ENCODE measurements at places on chromosomes 5 and 9. TPM values are rescaled to one million over a fixed set of nuclear protein-coding genes. Genes with fewer than 3 reads are reported as not detected.

The SPAG8 gene
- total RNA-seq, result not detected

The DOCK8 gene
- total RNA-seq, result not detected

DNA sequence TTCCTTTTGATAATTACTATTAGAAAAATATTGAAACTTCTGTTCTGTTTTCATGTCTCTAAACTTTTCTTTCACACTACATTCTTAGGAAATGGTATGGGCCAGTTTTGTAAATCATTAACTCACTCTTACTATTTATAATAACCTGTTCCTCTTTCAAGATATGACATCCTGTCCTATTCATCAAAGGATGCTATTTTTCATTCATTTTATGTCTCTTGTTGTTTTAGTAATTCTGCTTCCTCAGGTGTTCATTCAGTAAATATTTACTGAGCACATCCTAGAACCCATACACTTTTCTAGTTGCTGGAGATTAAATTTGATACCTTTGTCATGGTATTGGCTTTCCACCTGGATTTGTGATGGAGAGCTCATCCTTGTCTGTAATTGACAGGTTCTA, 58.0 kb downstream of the GDA start:
- H3K27ac ChIP-seq, result no peak overlapping the region
- no peak overlapping the region for H3K4me3 ChIP-seq
- no peak for DNase-seq
- H3K27me3 ChIP-seq, result no peaks in the 10 kb centered on the region
- H3K36me3 ChIP-seq, result no peaks in the 10 kb centered on the region

- no peak overlapping the region for H3K27ac ChIP-seq
- H3K4me3 ChIP-seq, result no peak overlapping the region
- no peaks in the 10 kb centered on the region for H3K36me3 ChIP-seq
- no peaks in the 10 kb centered on the region for H3K4me1 ChIP-seq
Measured at GRCh38 chr5:56993241-56993640, 41.3 kb upstream of the MIER3 start.

DNA sequence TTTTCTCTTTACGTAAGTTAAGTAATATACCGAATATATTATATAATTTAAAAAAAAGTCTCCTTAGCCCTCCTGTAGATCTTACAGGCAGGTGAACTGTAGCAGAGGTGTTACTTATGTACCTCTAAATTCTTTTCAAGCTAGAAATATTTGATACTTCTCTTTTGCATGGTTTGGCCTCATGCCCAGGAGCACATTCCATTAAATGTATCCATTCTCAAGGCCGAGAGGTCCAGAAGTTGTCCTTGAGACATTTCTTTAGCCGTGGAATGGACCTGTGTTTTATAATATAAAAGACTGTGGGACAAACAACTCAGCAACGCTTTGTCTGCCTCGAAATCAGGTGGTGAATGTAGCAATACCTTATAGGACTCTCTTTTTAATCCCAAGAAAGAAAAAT, 184.5 kb downstream of the TRIO start:
- no peak overlapping the region for H3K4me3 ChIP-seq
- H3K27me3 ChIP-seq, result no peaks in the 10 kb centered on the region
- H3K27ac ChIP-seq, result no peak overlapping the region
- no peak for DNase-seq
- peaks cover 8% of the 10 kb centered on the region for H3K4me1 ChIP-seq
- H3K36me3 ChIP-seq, result peaks cover 71% of the 10 kb centered on the region

DNA sequence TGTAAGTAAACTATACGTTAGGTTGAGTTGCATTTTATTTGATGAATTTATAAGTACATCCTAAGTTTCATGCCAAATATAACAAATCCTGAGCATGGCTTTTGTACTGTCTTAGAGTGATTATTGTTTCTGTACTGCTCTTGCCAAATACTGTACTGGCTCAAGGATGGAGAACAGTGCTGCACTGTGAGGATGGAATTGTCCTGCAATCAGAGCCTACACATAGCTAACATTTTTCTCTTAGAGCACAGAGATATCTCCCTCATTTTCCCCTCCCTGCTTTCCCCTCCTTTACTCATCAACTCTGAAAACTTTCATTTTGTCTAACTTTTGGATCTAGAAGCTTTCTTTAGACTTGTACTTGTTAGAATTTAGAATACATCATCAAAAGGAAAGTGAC, 28.3 kb downstream of the LRRC70 start:
- peaks cover 4% of the 10 kb centered on the region for H3K36me3 ChIP-seq
- no peak overlapping the region for H3K4me3 ChIP-seq
- H3K27me3 ChIP-seq, result no peaks in the 10 kb centered on the region
